Central memory CD4-positive, alpha-beta T cell (primary cell): ENCODE measurements at places on chromosomes 2 and 18.

DNA sequence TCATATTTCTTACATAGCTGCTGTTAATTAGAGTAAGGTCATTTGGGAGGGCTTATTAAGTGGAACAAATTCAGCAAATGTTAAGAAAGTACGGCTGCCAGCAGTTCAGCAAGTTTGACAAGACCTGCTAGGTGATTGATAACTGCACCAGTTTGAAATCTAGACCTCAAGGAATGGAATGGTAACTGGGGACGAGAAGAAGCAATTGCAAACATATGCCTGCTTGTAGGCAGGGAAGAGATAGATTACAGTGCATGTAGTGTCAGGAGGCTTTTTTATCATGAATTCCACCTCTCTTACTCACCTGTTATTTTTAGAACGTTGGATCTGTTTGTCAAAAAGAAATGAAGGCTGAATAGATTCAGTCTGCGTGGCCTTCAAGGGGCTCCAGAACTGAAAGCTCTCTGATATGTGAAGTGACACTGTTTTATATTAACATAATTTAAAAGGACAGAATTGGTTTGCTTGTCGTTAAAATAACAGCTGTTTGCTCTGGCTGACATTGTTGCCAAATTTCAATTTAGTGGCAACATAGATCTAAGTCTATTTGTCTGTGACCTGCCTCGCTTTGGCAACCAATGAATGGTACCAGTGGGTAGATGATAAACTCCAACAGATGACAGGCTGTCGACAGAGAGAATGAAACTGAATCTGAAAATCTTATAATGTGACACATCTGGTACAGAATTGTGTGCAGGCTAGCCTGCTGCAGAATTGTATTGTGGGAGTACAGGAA lies 199.3 kb downstream of the ZNF407 start:
- no peak for DNase-seq

DNA sequence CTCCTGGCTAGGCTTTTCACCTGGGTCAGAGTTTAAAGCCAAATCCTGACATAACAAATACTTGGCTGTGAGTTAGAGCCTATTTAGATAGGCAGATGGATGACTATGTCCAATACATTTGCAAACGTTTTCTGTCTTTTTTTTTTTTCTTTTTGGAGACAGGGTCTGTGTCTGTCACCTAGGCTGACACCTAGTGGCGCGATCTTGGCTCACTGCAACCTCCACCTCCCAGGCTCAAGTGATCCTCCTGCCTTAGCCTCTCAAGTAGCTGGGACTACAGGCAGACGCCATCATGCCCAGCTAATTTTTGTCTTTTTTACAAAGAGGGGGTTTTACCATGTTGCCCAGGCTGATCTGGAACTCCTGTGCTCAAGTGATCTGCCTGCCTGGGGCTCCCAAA lies 124.8 kb downstream of the DYM start:
- DNase-seq = no peak

- no peak for DNase-seq
Observed at GRCh38 chr2:45083175-45083574, 73.9 kb upstream of the SIX2 start.

DNA sequence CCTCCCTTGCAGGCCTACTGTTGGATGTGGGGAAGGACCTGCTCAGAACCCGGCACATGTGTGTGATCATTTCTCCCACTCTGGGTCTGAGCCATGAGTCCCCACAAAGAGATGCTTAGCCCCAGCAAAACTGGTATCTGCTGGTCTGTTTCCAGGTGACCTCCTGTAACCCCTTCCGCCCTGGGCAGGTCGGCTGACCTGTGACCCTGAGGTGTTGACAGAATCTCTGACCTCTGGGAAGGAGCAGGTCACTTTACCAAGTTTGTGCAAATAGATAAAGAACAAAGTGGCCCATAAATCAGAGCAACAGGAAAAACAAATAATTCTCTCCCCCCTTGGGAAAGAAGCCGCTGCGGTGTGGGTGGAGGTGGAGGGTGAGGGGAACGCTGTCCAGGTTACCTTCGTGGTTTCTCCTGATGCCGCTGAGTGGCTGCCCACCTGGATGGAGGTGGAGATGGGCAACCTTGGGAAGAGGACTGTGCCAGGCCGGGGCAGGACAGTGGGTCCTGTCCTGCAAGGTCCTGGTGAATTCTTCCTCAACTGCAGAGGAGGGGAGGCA lies 174.0 kb upstream of the MYCN start:
- no peak for DNase-seq
